ENCODE measurements at places on chromosomes 11 and 22. TPM values are rescaled to one million over a fixed set of nuclear protein-coding genes. Genes with fewer than 3 reads are reported as not detected.

Gene CFAP300
- not detected for total RNA-seq

Gene FAT3
- total RNA-seq, result not detected

Gene APOA1
- total RNA-seq, result not detected

Gene CCDC15
- total RNA-seq, result 7.7 TPM

Gene MMP13
- not detected for total RNA-seq

Gene MFRP
- not detected for total RNA-seq

Gene ST14
- total RNA-seq, result not detected

GRCh38 chr11:34564406-34564805 is 50.8 kb upstream of the ELF5 start:
- DNase-seq, result no peak

- DNase-seq, result no peak
Measured at GRCh38 chr22:34709641-34710040, 356.3 kb upstream of the ISX start.

DNA sequence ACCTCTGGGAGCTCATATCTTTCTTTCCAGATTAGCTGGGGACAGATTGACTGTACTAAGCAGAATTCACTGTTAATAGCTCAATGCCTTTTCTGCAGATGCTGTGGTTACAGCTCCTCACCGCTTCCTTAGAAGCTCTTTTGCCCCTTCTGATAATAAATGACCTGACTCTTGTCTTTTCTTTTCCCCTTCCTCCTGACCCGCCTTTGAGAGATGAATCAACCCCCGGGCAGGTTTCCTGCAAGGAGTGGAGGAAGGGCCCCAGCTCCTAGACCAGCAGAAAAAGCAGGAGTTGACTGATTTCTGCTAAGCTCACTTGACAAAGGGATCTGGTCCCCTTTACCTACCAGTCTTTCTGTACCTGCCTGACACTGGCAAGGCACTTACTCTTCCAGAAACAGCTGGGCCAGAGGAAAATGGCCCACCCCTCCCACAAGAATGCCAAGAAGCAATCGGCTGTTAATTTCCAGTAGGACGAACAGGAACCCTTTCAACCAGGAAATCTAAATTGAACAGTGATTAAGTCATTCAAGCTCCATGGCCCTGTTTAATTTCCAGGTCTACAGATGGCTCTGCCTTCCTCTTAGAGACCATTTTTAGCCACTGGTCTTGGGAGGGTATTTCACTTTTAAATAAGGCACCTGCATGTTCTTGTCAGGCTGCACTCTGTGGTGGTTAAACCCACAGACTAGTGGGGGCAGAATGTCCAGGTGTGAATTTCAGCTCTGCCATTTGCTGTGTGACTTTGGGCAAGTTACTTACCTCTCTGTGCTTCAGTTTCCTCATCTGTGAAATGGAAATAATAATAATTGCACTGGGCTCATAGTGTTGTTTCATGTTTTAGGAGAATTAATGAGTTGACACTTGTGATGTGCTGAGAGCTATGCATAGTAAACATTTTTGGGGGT is 67.5 kb downstream of the PRR5L start:
- DNase-seq, result no peak

- peak; percentile 37 for DNase-seq
Measured at GRCh38 chr11:72519220-72519881, 85.0 kb upstream of the CLPB start.

DNA sequence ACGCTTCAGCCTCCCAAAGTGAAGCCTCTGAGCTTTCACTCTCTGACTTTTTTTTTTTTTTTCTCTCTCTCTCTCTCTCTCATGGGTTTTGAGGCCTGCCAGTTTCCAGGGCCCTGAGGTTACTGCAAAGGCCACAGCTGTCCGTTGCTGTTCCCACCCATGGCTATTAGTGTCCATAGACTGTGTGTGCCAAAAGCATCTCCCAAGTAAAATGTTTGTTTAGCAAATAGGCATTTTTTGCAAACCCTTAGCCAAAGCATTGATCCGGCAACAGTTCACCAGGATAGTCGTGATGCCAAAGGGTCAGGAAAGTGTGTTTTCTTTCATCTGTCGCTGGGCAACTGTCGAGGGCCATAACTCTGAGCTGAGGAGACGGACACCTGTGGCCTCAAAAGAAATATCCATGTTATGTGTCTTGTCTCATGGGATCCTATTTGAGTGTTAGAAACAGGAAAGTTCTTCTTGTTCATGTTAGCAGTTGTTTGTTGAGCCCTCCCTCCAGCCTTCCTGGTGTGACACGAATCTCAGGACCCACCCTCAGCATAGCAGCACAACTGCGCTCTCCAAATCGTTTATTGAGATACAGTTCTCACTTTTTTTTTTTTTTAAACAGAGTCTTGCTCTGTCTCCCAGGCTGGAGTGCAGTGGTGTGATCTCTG is 18.4 kb downstream of the FADS2 start:
- DNase-seq, result no peak

DNA sequence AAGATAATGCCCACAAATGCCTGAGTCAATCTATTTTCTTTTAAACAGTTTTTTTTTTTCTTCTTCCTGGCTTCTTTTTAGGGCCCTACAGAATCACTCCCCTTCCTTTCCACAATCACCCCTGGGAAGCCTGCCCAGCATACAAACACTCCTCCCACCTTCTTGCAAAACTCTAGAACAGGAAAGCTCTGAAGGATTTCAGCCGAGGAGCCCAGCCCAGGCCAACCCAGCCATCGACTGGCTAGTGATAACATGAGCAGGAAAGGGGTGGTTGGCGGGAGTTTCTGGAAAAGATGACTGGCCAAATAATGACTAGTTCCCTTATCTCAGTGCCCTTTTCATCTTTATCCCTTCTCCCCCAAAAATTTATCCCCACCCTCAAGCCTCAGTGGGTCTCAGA is 68.2 kb downstream of the USP35 start:
- no peak for DNase-seq

DNA sequence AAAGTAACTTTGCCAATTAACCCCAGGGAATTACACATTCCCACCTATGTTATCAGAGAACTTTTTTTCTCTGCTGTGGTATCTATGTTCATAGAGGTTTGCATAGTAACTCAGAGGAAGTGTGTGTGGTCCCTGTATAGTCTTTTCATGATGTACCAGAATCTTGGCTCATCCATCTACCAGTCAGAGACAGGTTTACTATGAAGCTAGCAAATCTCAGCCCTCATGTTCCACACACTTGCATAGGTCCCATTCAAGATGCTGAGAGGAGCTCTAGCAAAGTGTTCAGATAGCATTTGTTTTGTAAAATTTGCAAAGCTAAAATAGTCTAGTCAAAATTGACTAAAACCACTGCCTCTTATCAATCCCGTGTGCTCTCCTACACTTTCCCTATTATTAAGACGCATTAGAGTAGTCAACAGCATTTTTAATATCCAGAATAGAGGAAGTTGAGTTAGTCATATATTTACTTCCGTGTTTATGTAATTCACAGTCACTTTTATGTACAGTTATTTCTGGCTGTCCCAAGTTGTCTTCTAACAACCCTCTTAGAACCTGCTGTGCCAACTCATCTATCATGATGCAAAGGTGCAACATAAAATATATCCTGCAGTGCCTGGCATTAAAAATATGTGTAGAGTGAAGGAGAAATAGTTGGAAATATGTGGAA is 184.2 kb downstream of the FAM76B start:
- DNase-seq, result no peak

DNA sequence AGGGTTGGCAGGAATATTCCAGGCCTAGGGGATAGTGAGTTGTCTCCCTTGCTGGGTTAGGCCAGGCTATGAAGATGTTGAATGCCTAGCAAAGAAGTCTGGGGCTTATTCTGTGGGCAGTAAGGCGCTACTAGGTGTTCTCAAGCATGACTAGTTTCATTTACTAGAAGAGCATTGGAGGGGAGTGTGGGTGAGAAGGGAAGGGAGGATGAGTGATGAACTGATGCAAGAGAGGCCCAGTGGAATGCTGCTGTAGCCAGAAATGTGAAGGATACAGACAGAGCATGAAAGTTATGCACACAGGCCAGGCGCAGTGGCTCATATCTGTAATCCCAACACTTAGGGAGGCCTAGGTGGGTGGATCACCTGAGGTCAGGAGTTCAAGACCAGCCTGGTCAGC is 33.5 kb downstream of the POU2F3 start:
- no peak for DNase-seq

DNA sequence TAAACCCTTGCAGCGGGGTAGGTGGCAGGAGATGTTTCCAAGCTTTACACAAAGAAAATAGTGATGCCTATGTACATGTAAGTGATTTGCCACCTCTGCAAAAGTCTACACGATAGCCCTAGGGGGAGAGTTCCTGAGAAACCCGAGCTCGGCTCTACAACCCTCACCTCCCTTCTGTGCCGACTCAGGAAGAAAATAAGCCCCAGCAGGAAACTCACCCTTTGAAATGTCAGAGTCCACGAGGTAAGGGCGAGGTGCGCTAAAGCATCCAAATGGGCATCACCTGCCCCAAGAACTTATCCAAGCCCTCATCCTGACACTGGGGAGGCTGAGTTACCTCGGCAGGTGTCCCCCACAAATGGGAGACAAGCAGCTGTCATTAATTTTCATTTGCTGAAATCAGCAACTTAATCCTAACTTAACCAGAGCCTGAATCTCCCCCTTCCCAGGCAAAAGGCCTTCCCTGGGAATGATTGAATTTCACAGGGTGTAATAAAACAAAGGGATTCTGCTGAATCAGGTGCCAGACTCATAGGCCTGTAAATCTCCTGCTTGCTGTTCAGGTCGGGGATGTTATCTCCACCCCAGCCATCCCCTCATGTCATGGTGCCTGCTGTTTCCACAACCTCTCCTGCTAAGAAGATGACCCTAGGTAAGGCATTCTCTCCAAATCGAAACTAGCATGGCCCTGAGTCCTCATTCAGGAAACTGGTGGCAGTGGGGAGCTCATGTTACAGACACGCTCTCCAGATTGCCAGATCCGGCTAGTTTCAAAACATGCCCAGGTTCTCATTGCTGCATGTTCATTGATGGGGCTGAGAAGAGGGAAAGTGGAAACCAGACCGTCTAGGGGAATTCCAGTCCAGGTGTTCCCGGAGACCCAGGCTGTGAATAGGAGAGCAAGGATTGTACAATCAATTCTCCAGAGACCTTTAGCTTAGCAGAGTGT is 105.3 kb upstream of the KIRREL3 start:
- no peak for DNase-seq

GRCh38 chr11:69156235-69156639 is 502 bp downstream of the SMIM38 start:
- DNase-seq, result no peak

DNA sequence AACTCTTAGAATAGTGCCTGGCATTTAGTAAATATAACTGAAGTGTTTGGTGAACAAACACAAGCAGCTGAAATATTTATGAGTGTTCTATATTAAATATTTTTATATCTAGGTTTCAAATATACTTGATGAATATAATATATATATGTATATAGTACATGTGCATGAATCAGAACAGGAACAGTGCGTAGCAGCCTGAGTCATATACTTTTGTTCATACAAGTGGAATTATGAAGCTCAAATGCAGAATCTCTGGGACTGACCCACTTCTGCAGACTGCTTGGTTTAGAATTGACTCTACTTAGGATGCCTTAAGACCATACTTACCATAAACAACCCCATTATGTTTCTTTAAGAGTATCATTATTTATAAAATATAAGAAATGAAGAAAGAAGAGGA is 997.8 kb upstream of the RAG2 start:
- no peak for DNase-seq

- no peak for DNase-seq
Measured at GRCh38 chr11:11293798-11294550, 59.1 kb downstream of the CSNK2A3 start.
